ENCODE measurements at places on chromosomes 16 and 17.

DNA sequence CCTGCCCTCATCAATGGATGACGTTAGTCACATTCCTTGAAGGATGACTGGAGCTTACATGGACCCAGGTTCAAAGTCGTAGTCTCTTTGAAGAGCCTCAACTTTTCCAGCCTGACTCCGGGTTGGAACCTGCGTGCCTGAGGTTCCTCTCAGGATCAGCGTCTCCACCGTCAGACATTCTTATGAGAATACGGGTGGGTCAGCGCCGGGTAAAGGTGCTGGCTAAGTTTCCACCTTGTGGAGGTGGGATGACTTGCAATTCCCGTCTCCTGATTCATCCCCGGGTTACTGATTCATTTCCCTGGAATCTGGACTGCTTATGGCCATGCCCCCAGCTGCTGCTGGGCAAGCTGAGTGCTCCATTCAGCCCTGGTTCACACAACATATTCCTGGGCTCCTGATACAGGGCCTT lies 38.9 kb upstream of the CMIP start:
- DNase-seq: no peak

DNA sequence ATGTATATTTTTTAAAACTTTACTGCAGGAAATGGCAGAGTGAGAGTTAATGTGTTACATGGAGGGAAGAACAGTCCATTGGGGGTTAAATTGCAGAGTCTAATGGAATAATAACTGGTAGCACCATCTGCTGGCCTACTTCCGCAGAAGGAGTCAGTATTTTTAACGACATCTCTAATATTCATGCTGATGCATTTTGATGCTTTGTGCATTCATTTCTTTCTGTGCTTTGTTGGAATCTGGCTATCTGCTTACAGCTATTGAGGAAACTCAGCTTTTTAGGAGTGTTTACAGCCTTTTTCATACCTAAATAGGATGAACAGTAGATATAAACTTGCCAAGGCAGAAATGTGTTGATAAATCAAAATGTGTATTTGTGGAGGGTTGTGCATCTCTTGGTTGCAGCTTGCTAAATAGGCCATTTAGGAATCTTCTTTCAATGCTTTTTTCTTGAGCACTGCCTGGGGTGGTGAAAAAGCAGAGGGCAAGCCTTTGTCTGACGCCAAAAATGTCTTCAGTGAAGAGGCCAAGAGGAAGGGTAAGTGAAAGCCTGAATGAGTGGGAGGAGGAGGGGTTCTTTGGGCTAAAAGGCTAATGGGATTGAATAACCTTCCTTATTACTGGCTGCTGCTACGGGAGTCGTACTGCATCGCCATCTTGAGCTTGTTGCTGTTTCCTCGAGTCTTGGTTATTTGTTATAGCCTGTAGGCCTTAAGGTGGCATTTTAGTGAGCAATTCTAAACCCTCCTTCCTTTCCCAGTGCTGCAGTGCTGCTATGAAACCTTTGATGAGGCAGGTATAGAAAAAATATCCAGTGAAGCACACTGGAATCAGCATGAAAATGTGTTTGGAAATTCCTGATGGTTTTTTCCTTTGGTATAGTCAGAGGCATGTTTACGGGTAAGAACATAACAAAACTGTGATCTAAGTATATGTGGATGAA lies 153.3 kb downstream of the CHD9 start:
- DNase-seq: peak; percentile 10

- no peak for DNase-seq
Observed at GRCh38 chr17:55433629-55434422, 12.2 kb upstream of the MMD start.

DNA sequence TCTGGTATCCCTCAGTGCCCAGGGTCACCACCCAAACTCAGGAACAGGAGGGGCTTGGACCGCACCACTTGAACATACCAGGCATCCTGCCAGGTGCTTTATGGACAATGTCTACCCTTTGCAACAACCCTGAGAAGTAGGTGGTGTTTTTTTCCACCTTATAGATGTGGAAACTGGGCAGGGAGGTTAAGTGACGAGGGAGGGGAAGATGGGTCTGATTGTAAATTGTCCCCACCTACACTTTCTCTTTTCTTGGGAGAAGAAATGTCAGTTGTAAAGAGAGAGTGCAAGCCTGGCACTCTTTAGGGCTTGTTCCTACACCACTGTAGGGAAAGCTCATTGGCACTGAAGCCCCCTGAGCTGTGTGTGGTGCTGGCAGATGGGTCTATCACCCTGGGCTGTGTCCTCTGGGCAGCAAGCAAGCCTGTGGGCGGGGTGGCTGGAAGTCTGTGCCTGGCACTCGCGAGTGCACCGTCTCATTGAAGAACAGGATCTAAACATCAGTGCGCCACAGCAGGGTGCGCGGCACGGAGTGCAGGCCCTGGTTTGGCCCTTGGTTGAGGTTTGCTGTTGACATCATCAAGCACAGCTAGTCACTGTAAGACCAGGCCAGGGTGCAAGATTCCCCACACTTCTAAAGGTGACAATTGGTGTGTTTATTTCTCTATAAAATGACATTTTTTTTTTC lies 15.1 kb downstream of the NOD2 start:
- peak; percentile 45 for DNase-seq

DNA sequence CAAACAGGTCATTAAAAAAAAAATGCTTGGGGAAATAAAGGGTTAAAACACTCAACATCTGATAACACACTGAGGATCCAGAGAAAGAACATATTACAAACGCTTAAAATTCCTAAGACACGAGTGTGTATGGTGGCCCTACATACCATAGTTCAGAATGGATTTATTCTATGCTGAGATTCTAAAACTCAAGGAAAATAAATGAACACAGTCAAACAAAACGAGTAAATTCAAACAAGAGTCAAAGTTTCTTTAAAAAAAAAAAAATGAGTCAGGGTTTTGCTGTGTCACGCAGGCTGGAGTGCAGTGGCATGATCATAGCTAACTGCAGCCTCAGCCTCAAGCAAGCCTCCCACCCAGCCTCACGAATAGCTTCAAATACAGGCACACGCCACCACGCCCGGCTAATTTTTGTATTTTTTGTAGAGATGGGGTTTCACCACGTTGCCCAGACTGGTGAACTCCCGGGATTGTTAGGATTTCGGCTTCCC lies 17.4 kb downstream of the CRK start:
- no peak for DNase-seq

DNA sequence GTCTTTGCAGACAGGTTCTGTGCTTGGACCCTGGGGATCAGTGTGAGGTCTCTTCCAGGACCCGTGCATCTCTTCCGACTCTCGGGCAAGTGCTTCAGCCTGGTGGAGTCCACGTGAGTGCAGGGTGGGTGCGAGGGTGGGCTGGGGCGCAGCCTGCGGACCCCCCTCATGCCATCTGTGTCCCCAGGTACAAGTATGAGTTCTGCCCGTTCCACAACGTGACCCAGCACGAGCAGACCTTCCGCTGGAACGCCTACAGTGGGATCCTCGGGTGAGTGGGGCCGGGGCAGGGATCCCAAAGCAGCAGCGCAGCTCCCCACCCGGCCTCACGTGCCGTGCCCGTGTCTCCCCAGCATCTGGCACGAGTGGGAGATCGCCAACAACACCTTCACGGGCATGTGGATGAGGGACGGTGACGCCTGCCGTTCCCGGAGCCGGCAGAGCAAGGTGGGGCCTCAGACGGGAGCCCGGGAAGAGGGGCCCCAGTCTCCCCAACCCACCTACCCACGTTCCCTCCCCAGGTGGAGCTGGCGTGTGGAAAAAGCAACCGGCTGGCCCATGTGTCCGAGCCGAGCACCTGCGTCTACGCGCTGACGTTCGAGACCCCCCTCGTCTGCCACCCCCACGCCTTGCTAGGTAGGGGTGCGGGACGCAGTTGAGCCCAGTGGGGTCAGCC lies 10.1 kb downstream of the GNPTG start:
- DNase-seq: no peak

DNA sequence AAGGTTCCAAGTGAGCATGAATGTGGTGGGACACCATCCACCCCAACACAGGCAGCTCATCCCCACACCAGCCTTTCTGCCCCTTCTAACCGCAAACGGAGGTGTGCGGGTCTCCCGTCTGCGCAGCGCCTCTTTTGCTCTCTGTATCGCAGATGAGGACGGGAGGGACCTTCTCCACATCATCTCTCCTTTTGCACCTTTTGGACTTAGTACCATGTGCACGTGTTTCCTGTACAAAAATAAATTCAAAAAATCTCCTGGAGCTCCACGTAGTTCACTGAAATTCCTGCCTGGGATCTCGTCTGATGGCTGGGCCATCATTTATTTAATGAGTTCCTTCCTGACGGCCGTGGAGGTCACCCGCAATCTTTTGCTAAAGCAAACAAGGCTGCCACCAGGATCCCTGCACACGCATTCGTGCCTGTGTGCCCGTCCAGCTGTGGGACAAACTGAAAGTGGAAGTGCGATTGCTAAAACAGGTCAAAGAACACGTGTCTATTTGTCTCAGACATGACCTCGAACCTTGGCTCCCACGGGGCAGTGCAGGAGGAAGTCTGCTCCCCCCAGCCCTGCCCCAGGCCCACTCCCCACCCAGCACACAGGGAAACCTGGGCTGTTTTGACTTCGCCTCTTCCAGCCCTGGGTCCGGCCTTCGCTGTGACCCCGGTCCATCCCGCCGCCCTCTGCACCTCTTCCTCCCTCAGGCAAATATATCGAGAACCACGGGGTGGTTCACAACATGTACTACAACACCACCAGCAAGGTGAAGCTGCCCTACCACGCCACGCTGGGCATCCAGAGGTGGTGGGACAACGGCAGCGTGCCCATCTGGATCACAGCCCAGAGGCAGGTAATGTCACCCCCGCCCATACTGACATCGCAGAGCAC lies 2.3 kb downstream of the ENPP7 start:
- peak; percentile 39 for DNase-seq

DNA sequence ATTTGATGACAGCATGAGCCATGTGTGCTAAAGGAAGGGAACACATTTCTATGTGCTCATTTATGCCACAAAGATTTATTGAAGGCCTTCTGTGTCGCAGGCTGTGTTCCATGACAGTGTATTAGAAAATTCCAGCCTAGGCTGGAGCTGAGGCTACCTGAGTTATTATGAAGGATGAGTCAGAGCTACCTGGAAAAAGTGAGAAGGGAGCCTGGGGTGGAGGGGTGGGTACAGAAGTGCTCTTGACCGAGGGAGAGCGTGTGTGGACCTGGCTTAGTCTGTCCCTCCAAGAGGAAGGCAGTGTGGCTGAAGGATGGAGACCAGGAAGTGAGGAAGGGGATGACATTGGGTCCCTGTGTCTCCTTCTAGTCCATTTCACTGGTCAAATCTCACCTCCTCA lies 98.3 kb downstream of the N4BP1 start:
- DNase-seq: no peak

GRCh38 chr17:60300949-60301348 lies 91.0 kb downstream of the USP32 start:
- no peak for DNase-seq

DNA sequence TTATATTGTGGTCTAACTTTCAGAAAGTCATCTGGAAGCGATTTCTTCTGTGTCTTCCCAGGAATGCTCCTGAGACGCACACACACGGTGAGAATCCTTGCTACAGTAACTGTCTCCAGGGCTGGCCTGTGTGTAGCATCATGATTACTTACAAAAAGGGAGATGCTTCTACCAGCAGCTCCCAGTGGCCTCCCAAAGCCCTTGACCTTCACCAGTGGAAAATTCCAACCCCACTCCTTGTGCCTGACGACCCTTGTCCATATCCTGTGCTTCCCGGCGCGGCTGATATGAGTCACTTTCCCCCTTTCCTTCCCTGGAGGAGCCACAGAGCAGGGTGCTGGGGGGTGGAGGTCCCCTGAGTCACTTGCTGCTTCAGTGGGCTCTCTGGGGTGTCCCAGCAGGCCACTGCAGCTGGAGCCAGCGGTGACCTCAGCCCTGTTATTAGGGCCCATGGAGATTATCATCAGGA lies 22.1 kb upstream of the NAT9 start:
- DNase-seq: no peak

DNA sequence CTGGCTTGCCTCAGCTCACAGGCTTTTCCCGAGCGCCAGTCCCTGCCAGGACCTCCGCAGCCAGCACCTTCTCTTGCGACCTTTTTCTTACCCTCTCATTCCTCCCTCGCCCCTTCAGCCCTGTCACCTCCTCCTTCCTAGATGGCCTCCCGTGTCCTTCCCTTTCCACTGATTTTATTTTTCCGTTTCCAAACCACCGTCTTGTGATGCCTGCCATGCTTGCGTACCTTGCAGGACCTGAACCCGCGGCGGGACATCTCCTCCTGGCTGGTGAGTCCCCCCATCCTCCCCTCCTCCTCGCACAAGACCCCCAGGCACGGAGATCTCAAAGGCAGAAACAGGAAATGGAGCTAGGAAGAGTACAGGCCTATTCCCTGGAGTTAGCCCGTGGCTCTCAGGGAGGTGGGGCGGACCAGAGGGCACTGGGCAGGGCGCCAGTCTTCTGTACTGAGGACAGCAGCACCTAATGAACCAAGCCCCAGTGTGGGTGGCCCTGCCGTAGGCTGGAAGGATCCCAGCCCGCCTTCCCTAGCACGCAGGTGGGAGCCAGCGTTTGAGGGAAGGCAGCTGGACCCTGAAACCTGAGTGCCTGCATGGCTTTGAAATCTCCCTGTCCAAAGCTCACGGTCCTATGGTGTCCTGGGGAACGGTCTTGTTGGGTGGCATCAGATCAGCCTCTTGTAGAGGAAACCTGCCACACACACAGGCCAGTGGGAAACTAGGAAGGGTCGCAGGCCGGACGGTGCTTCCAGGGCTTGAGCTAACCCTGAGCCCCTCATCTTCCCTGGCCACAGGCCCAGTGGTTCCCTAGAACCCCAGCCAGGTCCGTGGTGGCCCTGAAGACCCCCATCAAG lies 612 bp downstream of the CISD3 start:
- no peak for DNase-seq

Measured in CD4-positive, alpha-beta T cell treated with Interleukin-15 for 4 hours (primary cell).